ENCODE measurements at places on chromosomes 3 and 15. TPM values are rescaled to one million over a fixed set of nuclear protein-coding genes. Genes with fewer than 3 reads are reported as not detected.

- no peak for DNase-seq
Measured at GRCh38 chr3:3305841-3306240, 126.3 kb upstream of the CRBN start.

- no peak for DNase-seq
Measured at GRCh38 chr3:60571511-60571910, 679.7 kb downstream of the FHIT start.

- DNase-seq: no peak
Measured at GRCh38 chr15:63491979-63492378, 12.4 kb upstream of the USP3 start.

DNA sequence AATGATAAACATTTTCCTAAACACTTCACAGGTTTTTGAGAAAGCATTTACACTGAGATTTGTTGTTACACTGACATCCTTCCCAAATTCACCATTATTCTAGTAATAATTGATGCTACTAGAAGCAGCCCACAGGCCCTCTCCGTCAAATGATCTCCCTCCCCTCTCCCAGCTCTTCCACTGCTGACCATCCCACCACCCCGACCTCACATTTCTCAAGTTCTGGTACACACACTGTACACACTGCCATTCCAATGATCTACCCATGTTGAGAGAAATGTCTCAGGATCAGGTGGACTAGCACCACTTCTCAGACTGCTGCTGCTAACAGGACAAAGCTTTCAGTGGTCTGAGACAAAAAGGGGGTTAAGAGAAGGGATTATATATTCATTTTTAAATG is 3.5 kb downstream of the TBC1D5 start:
- no peak for DNase-seq

DNA sequence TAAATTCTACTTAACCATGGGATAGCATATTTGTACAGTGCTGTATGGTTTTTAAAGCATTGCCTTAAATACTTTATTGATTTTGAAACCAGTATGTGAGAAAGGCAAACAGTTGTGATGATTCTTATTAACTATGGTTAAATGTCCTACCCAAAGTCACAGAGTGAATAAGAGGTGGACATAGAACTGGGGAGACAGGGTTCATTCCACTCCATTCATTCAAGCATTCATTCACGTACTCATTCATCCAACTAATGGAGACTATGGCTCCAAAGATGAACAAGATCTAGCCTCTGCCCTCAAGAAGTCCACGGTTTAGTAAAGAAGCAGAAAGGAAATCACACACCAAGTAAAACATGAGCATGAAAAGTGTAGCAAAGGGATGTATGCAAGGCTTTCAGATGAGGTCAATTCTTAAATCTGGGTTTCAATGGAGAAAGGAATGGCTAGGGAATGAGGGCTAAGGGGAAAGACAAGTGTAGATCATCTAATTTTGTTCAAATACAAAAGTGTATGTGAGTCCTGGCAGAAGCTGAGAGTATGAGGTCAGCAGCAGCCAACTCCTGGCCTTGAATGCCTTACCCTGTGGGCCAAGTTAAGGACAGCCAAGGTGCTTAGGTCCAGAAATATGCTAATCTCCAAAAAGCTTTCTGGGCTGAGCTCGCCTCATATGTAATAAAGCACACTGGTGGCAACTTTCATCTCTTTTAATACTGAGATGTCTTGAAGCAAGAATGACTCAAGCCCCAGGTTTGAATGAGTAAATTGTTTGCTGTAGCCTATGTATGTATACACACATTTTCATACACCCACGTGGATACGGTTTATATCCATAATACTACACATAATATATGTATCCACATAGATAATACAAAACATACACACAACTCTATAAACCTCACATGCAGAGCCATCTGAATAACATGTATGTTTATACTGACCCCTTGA is 4.3 kb downstream of the TNIK start:
- DNase-seq: no peak

DNA sequence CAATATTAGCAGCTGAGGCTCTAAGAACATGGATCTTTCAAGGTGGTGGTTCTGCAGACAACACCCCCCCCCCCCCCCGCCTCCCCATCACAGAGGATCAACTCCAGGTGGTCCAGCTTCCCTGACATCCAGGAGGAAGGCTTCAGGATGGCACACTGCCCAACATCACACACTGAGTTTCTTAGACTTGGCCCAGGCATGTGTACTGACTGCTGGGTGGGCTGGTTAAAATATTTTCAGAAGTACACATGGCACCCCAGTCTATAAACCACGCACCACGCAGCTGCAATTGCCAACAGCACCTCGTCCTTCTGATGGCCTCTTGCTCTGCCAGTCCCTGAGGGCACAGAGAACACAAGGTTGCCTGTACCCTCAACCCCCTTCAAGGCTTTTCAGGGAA is 22.1 kb downstream of the SRPRB start:
- peak; percentile 83 for DNase-seq

GRCh38 chr3:135349254-135349948 is 554.3 kb downstream of the EPHB1 start:
- DNase-seq: peak; percentile 64

DNA sequence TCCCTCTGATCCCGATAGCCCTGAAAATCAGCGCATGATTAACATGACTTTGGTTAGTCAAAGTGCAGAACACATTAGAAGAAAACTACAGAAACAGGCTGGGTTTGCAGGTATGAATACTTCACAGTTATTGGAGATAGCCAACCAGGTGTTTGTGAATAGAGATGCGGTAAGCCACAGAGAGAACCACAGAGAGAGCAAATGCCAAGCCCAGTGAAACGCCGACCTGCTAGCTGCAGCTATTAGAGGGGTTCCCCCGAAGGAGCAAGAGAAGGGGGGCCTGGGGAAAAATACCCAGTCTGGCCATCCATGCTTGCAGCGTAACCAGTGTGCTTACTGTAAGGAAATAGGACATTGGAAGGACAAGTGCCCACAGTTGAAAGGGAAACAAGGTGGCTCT is 523.9 kb upstream of the CNTN3 start:
- DNase-seq: no peak

- DNase-seq: no peak
Measured at GRCh38 chr15:89900849-89901248, 7.1 kb upstream of the AP3S2 start.

GRCh38 chr3:158105710-158106253 is 438 bp downstream of the SHOX2 start:
- DNase-seq: no peak

DNA sequence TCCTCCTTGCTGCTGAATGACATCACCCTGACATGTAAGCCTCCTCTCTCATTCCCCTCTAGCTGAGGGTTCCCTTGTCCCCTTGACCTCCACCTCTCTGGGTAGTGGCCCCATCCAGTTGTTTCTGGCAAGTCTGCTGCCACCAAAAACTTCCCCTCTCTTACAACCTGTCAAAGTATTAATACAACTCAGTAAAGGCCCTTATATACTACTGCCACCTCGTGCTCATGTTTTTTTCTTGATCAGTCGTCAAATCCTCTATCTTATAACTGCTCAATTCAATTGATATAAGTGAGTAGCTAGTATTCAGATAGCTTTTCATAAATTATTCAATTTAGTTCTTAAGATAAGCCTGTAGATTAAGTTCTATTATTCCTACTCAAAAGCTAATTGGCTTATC is 249.6 kb downstream of the MBNL1 start:
- DNase-seq: no peak

DNA sequence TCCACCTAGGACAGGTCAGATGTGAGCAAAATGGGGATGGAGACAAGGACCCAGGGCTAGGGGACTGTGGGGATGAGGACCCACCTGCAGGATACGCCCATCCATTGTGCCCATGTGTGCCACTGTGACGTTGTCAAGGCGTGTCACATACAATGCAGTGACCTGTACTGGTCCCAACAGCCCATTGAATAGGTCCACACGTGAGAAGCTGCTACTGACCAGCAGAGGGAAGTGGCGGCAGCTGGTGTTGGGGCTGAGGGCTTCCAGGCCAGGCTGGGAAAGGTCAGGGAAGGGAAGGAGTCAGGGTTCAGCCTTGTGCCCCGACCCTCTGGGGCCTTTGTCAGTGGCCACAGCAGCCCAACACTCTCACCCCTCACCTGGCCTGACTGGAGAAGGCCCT is 4.7 kb downstream of the MST1R start:
- no peak for DNase-seq

GRCh38 chr3:185024966-185025365 is 127.9 kb downstream of the C3orf70 start:
- no peak for DNase-seq

DNA sequence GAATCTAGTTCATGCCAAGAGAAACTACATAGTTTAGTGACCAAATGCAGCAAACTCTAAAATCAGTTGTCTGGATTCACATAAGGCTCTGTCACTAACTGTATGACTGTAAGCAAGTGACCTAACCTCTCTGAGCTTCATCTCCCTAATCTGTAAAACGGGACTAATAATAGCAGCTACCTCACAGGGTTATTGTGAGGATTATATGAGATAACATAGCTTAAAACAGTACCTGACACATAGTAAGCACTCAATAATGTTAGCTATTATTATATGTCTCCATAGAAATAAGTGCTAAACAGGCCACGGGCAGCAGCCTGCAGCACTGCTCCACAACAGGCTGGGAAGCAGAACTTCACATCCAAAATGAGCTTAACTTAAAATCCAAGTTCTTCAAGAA is 30.2 kb downstream of the NPTN start:
- DNase-seq: no peak

DNA sequence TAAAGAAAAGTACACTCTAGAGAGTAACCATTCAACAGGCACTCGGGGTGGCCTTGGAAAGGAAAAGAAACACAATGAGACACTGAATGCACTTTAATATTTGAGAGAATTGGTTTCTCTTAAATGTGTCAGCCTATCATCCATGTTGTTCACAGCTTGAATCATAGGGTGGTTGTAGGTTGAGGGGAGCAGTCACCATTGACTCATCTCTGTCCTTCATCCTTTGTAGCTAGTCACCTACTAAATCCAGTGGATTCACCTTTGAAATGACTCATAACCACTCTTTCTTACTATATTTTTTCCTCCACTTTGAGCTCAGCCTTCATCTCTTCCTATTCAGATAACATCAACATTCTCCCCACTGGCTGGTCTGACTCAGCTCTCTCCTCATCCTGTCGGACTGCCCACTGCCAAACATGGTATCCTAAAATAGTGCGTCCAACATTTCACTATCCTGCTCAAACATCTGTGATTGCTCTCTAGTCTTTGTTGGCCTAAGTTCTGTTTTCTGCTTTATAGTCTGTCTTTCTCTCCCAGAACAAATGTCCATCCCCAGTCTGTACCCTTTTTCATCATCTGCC is 182.7 kb upstream of the GADL1 start:
- DNase-seq: no peak

- no peak for DNase-seq
Measured at GRCh38 chr3:153961494-153961893, 159.7 kb upstream of the ARHGEF26 start.

DNA sequence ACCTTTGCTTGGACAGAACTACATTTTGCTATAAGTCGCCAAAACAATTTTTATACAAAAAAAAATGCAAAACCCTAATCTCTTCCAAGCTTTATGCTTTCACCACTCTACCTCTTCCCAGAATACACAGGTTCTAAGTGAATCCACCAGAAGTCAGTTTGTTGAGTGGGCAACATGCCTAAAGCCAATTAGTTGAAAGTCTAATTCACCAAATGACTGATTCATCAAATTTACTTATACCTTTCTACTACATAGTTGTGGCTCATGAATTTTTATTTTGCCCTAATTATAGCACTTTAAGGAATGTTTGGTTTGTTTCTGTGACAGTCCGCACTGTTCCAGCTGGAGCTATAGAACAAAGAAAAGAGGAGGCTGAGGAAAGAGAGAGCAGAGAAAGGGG is 265.9 kb upstream of the TGFBR2 start:
- no peak for DNase-seq

GRCh38 chr3:28317438-28318022 is 31.0 kb upstream of the ZCWPW2 start:
- DNase-seq: no peak

- DNase-seq: peak; percentile 39
Measured at GRCh38 chr15:101637516-101637915, 14.7 kb downstream of the TM2D3 start.

DNA sequence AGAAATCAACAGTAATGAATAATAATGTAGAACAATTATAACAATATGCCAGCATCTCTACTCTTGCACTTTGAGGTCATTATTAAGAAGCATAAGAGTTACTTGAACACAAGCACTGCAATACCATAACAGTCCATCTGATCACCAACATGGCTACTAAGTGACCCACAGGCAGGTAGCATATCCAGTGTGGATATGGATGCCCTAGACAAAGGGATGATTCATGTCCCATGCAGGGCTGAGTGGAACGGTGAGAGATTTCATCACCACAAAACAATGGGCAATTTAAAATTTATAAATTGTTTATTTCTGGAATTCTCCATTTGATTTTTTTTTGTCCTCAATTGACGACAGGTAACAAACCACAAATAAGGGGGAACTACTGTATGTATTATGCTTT is 107.7 kb upstream of the TSC22D2 start:
- no peak for DNase-seq

DNA sequence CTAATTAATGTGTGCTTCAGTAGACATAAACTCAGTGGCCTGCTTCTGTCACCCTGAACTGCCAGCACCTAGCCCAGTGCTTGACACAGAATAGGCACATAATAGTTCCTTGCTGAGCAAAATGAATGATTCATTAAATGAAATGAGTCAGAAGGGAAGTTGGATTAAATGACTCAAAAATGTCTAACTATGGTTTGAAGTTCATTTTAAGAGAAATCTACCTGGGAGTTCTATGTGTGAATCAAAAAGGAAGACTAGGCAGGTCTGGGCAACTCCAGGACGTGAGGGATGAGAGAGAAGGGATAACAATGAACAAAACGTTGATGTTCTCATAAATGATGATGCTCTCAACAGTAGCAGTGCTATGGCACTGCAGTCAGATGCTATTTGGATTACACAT is 175.0 kb downstream of the CFAP20DC start:
- DNase-seq: no peak

GRCh38 chr3:131900891-131901290 is 133.9 kb downstream of the CPNE4 start:
- no peak for DNase-seq

- no peak for DNase-seq
Measured at GRCh38 chr15:61749169-61749568, 311.1 kb downstream of the VPS13C start.

DNA sequence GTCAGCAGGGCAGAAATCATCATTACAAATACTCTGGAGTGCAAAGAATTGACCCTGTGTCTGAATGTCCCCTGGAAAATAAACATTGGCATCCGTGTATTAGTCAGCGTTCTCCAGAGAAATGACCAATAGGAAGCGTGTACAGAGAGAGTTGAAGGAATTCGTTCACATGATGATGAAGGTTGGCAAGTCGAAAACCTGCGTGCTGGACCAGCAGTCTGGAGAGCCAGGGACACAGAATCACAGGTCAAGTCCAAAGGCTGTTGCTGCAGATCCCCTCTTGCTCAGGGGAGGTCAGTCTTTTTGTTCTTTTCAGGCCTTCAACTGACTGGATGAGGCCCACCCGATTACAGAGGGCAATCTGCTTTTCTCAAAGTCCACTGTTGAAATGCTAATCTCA is 16.6 kb downstream of the GP9 start:
- no peak for DNase-seq

ANO10 gene
- 24.6 TPM for total RNA-seq

C2CD4B gene
- total RNA-seq: 4.5 TPM

SAMD7 gene
- not detected for total RNA-seq

LPP gene
- total RNA-seq: 1,872 TPM

RUBCN gene
- 76.7 TPM for total RNA-seq

POLR2M gene
- 558 TPM for total RNA-seq

GLCE gene
- 9.9 TPM for total RNA-seq

PSTPIP1 gene
- 8.0 TPM for total RNA-seq

PP2D1 gene
- total RNA-seq: not detected

DUOXA2 gene
- not detected for total RNA-seq

ECE2 gene
- total RNA-seq: 0.42 TPM

MESP1 gene
- 2.6 TPM for total RNA-seq

SEMA3G gene
- total RNA-seq: 27.9 TPM

Measured in esophagus muscularis mucosa (tissue), 4 donors.